ENCODE measurements at places on chromosomes 1 and 21.

- DNase-seq, result peak; percentile 61
Observed at GRCh38 chr1:117758444-117759316, 152.8 kb downstream of the TENT5C start.

DNA sequence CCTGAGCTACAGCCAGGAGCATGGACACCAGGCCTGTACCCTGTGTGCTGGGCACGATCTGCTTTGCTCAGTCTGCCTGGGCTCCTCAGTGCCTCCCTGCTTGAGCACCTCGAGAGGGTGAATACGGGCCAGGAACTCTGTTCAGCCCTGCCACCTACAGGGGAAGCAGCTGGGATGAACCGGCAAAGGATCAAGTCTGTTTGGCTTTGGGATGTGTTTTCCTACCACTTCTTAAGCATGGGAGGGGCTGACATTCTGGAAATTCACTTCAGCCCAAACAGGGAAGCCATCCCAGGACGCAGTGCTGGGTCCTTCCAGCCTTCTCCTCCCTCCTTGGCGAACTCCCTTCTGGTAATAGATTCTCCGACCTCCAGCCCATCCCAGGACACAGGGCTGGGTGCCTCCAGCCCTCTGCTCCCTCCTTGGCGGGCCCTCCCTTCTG lies 55.8 kb upstream of the SELENON start:
- DNase-seq, result no peak

GRCh38 chr1:28288487-28288886 lies 29.2 kb downstream of the SESN2 start:
- DNase-seq, result no peak

GRCh38 chr1:160539990-160540858 lies 17.2 kb upstream of the SLAMF6 start:
- DNase-seq, result peak; percentile 54

GRCh38 chr1:23554127-23554480 lies 5.2 kb downstream of the ID3 start:
- no peak for DNase-seq

GRCh38 chr1:31699341-31699891 lies 4.4 kb downstream of the COL16A1 start:
- no peak for DNase-seq

DNA sequence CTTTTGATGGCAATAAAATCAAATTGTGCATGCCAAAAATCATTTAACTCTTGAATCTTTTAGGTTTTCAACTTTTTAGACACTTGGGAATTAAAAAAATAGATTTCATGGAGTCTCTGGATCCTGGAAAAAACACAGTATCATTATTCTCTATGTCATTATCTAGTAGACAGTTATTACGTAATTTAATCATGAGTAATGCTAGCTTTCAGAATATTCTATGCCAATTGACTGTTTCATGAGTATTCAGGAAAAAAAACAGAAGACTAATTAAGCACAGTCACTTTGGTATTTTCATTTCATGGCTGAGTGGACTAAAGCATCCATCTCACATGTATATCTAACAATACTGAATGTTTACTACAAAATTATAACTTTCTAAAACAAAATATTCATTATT lies 44.0 kb downstream of the ODF2L start:
- DNase-seq, result no peak

- DNase-seq, result peak; percentile 42
Observed at GRCh38 chr1:75991497-75992114, 59.4 kb upstream of the ASB17 start.

DNA sequence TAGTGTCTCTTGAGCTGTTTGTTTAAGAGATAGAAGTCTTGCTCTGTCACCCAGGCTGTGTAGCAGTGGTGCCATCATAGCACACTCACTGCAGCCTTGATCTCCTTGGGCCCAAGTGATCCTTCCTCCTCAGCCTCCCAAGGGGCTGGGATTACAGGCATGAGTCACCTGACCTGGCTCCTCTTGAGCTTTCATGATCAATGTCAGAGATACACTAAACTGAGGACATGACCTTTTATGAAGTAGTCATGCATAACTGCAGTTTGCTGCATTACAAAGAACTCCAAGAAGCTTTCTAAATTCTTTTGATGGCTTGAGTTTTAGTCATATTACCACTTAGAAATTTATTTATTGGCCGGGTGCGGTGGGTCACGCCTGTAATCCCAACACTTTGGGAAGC lies 77.7 kb downstream of the CC2D1B start:
- no peak for DNase-seq

GRCh38 chr1:35574655-35575415 lies 1.7 kb downstream of the TFAP2E start:
- DNase-seq, result no peak

- no peak for DNase-seq
Observed at GRCh38 chr1:228076796-228077430, 5.6 kb upstream of the ARF1 start.

DNA sequence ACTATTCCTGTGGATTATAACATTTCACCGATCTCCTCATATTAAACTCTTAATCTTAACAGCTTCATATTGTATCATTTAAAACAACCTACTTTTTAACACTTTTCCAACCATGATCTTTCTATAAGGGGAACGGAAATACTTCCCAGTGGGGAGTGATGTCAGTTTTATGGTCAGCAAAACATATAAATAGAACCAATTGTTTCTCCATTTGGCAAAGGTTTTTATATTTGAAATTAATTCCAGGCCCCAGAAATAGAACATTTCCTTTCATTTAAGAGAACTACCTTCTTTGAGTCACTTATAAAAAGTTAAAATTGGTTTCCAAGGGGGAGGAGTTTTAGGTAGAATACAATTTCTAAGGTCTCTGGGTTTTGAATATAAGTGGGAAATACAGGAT lies 189.6 kb downstream of the TGFBR3 start:
- no peak for DNase-seq

DNA sequence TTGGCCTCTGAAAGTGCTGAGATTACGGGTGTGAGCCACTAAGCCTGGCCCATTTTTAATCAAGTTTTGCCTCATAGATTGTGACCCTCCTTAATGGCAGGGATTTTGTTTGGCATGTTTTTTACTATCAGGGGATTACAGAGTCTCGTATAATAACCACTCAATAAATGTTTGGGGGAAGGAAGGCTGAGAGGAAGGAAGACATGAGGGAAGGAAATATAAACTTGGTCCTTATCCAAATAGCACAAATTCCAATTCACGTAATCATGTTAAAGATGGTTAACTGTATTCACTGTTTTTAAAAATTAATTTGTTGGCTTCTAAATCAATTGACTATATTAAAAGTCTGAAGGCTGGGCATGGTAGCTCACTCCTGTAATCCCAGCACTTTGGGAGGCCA lies 30.9 kb upstream of the SERTAD4 start:
- DNase-seq, result no peak

DNA sequence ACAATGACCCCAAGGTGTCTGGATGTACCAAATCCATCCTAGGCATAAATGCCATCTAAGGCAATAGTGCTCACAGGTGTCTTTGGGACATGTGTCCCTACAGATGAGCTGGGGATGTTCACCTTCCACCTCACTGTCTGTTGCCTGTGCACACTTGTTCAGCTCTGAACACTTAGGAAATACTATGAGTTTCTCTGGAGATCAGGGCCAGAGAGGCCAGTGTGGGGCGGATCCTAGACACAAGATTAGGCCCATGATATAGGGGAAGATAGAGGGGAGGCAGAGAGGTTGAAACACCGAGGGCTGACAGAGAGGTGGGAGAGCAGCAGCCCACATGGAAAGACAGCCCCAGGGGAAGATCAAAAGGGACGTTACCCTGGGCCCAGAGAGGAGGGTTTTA lies 25.6 kb downstream of the C1orf116 start:
- DNase-seq, result no peak

GRCh38 chr1:214637722-214638458 lies 34.9 kb downstream of the CENPF start:
- no peak for DNase-seq

- no peak for DNase-seq
Observed at GRCh38 chr1:22347854-22348760, 103.5 kb upstream of the ZBTB40 start.

DNA sequence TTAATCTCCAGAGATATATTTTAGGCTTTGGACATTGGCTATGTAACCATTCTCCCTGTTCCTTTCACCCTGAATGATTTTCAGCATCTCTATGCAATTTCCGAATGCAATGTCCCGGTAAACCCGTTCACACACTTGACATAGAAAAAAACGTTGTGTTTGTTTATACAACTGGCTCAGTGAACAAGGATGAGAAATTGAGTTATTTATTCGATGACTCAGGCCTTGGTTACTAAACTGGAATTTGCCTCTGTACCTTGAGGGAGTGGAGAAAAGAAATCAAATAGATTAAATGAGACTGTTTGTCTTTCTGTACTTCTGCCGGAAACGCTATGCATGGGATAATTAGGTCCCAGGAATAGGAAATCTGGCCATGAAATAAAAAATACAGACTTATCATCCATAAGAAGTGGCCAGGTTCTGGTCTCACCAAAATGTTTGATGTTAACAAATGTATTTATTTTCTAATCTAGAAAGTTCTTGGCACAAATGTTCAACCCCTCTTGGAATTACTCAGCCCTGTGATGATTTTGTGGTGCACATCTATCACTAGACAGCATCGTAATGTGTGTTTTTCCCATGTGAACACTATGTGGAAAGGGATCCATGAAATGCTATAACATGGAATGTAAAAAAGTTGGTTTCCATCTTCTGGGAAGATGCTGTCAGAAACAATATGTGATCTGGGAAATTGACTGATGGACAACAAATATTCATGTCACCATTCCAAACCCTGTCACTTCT lies 253.9 kb downstream of the DUSP10 start:
- no peak for DNase-seq

GRCh38 chr1:1432951-1433803 lies 2.3 kb upstream of the VWA1 start:
- no peak for DNase-seq

DNA sequence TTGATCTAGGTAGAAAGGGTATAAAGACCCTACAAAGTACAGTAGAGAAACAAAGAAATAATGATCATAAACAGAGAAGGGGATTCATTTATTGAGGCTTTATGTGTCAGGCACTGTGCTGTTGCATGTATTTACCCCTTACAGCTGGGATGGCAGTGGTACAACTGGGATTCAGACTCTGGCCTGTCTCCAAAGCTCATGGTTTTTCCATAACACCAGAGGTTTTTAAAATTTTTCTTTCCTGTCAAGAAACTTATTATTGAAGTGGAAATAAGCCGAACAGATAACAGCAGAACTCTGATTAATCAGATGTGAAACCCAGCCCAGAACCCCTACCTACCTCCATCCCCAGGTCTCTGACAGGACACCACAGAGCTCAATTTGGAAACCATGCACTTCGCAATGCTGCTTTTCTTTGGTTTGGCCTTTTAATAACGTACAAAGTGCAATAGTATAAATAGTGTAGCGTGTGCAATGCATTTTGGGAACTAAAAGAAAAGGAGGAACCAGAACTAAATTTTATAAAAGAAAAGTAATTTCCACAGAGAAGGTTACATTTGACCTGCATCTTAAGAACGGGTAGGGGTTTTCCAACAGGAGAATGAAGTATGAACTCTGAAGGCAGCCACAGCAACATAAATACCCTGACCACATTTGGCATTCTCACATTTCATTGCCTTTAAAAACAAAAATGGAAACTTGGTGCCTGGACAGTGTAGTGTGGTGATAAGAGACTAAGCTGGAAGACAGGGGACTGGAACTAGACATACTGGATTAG lies 92.0 kb upstream of the S1PR1 start:
- peak; percentile 33 for DNase-seq

DNA sequence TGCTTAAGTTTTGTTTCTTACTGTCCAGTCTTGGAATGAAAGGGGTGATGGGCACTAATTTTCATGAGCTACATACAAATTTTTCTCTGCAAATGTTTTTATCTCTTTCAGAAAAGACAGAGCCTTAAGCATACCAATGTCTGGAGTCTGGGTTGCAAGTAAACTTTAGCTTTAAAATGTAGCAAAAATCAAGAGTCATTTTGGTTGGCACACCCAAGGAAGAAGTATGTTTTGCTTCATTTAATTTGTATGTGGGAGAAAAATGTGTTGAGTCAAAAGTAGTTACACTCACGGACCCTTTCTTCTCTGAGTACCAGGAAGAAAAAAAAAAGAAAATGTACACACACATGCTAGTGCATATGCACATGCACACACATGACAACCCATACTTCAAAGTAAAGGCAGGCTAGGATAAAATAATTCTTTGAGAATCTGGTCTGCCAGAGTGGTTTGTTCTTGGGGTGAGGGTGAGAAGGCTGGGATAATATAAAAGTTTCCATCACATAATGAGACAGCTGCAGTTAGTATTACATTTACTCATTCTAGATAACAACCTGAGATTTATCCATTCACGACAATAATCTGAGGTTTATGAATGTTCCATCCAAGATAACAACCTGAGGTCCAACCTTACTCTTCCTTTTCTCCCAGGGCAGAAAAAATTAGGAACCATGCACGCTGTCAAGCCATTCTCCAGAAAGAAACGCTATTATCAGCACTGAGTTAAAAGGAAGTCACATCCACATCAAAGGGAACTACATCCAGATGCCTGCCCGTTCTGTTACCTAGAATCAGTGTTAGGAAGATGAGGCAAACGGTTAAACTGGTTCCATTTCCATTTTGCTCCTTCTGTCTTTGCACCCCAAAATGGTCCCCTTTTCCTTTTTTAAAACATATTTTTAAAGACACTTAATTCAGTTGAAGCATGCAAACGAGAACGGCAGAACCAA lies 9.3 kb downstream of the DPYD start:
- DNase-seq, result no peak

- no peak for DNase-seq
Observed at GRCh38 chr1:62337706-62338631, 18.7 kb upstream of the KANK4 start.

DNA sequence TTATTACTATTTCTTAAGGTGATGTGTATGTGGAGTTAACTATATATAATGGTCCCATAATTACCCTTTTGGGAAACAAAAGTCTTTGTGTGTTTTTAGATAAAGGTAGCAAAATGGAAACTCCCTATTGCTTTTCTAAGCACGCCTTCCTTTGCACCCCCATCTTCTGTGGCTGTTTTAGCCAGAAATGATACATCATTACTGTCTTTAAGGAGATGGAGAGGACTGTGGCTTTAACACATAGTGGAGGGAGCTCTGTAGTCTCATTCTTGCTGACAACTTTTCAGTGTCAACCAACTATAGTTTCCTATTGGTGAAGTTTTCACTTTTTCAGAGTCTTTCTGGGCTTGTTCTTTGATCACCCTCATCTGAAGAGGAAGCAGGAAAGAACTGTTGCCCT lies 1.0 kb downstream of the APOBEC4 start:
- no peak for DNase-seq

GRCh38 chr1:13539683-13540082 lies 25.9 kb upstream of the LRRC38 start:
- no peak for DNase-seq

DNA sequence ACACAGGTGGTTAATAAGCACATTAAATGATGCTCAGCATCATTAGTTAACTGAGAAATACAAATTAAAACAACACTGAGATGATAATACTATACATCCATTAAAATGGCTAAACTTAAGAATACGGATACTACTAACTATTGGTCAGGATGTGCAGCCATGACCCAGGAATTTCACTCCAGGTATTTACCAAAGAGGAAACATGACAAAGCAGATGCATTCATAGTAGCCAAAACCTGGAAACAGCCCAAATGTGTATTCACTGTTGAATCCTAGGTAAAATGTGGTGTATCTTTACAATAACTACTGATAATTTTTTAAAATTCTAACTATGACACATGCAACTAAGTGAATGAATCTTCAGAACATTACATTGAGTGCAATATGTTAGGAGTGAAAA lies 73.0 kb downstream of the PTPRC start:
- no peak for DNase-seq

GRCh38 chr1:54919367-54920359 lies 32.7 kb upstream of the DHCR24 start:
- DNase-seq, result no peak

GRCh38 chr1:109105881-109106280 lies 8.0 kb upstream of the ELAPOR1 start:
- DNase-seq, result no peak
